WTC11 (cell line): ENCODE measurements at places on chromosomes 7 and 10.

GRCh38 chr7:50210706-50211115 lies 93.8 kb upstream of the IKZF1 start:
- DNase-seq: no peak

DNA sequence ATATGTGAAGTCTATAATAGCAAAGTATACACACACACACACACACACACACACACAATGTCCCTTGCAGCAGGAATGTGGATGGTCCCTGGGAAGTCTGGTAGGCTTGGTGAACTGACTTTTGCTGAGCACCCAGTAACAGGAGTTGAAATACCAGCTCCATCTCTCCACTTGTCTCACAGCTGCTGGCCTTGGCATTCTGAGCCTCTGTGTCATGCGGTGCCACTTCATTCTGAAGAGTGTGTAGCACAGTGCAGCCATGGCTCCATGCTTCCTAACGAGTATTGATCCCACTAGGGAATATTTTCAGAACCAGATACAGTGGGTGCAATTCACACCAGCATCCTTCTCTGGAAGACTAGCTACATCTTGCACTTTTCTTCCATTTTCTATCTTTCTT lies 192.4 kb downstream of the ADARB2 start:
- no peak for DNase-seq

- DNase-seq: no peak
These were observed 4.8 kb upstream of the LIPA start for GRCh38 chr10:89256340-89256739.

- no peak for DNase-seq
These were observed 440.4 kb downstream of the KIF20B start for GRCh38 chr10:90141791-90142190.

DNA sequence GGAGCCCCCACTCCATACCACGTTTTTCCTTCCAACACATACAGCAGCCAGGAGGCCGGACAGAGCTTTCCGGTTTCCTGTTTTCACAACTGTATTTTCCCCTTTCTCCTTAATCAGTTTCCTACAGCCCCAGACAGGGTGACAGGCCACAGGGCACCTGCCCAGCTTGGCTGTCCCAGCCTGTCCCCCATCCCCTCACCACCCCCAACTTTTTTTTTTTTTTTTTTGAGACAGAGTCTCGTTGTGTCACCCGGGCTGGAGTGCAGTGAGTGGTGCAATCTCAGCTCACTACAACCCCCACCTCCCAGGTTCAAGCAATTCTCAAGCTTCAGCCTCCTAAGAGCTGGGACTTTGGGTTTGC lies 10.3 kb upstream of the HSPB1 start:
- DNase-seq: no peak

- DNase-seq: peak; percentile 77
These were observed 208.6 kb upstream of the YAE1 start for GRCh38 chr7:39357648-39358047.

- peak; percentile 40 for DNase-seq
These were observed 11.7 kb upstream of the ZNF680 start for GRCh38 chr7:64574540-64575099.

DNA sequence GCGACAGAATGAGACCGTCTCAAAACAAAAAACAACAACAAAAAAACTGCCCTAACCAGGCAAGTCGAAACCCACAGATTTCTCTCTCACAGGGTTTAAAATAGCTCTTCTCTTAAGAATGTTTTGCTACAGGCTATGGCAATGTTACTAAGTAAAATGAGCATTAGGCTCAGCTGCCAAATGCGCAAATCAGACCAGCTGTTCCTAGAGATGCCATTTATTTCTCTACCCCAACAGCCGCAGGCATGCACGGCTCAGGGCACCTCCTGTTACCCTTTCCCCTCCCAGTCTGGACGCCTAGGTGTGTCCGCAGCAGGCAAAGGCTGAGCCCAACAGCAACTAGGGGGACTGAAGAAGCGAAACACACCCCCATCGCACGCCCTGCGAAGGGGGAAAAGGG lies 168.3 kb upstream of the MBL2 start:
- DNase-seq: no peak

DNA sequence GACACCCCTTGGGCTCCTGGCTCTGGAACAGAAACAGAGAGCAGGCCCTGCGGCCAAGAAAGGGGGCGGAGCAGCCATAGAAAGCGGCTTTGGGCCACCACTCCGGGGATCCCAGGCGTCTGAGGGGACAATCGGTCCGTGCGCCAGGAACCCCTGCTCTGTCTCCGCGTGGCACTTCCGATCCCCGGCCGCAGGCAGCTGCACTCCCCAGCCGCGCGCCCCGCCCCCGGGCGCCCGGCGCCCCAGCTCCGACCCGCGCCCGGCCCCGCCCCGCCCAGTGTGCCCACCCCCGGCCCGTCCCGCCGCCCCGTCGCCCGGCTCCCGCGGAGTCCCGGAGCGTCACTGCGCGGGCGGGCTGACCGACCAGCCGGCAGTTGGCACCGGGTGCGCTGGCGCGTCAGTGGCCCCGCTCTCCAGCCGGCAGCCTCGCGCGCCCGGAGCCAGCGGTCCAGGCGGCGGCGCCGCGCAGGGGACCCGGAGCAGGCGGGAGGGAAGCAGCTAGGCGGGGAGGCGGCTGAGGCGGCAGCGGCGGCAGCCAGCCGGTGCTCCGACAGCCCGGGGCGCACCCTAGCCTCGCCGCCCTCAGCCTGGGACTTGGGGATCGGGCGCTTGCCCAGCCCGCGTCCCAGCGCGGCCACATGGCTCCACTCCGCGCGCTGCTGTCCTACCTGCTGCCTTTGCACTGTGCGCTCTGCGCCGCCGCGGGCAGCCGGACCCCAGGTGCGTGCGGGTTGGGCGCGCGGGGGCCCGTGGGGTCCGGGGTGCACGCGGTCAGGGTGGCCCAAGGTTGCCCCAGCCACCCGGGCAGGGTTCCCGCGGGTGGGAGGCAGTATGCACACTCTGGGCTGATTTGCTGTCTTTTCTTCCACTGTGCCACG lies at the start of gene ADAMTS14:
Gene ADAMTS14 (plus strand): TSS at position 342 of the 878 bp plus-strand sequence. CDS start 297 bp downstream, at position 639.
- DNase-seq: peak; percentile 53

DNA sequence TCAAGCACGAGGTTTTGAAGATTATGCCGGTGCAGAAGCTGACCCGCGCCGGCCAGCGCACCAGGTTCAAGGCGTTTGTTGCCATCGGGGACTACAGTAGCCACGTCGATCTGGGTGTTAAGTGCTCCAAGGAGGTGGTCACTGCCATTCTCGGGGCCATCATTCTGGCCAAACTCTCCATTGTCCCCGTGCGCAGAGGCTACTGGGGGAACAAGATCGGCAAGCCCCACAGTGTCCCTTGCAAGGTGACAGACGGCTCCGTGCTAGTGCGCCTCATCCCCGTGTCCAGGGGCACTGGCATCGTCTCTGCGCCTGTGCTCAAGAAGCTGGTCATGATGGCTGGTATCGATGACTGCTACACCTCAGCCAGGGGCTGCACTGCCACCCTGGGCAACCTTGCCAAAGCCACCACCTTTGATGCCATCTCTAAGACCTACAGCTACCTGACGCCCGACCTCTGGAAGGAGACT lies 284.7 kb downstream of the GPR37 start:
- DNase-seq: no peak

GRCh38 chr7:70590126-70590854 lies 541.7 kb upstream of the GALNT17 start:
- DNase-seq: no peak

DNA sequence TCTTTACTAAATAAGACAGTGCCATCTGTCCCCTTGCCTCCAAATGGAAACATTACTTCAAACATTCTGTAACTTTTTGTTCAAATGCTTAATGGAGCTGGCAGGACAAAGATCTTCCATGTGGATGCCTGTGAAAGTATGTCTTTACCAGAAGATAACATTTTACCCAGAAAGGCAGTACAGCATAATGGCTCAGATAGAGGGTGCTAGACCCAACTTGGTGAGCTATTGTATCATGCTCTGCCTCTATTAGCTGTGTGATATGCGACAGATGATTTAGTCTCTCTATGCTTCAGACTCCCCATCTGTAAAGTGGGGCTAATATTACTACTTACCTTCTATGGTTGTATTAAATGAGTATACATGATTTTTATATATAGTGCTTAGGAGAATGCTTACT lies 8.8 kb upstream of the SMKR1 start:
- DNase-seq: no peak

- no peak for DNase-seq
These were observed 15.3 kb downstream of the CCM2 start for GRCh38 chr7:45015313-45015712.

DNA sequence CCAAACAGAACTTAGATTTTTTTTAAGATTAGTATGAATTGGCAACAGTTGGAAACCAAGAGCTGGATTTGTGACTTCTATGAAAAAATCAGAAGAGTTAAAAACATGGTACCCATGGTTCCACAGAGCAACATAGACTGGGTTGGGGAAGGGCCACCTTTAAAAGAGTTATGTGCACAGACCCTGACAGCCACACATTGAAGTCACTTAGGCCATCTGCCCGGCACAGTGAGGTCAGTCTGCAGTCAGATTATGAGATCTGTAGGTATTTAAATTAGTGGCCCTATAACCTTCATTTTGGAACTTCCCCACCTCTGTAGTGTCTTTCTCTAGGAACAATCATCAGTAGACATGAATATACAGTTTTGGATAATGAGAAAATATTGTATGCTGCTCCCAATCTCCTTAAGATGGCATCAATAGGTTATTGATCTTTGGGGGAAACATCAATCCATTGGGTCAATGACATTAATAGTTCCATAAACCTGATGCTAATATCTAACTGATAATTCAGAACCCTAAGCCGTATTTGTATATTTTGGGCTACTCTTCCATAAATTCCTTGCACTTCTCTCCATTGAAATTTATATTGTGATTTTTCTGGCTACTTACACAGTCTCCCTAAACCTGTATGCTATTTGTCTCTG lies 7.0 kb downstream of the ANKRD1 start:
- DNase-seq: no peak

DNA sequence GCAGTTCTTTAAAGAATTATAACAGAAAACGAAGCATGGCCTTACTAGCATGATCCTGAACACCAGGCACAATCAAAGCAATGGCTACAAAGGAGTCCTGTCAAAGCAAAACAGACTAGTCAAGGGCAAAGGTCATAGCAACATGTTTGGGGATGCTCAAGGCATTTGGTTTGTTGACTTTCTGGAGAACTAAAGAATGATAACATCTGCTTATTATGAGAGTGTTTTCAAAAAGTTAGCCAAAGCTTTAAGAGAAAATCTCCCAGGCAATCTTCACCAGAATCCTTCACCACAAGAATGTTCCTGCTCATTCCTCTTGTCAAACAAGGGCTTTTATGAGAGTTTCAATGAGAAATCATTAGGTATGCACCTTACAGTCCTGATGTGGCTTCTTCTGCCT lies 95.1 kb upstream of the CPXM2 start:
- DNase-seq: no peak

DNA sequence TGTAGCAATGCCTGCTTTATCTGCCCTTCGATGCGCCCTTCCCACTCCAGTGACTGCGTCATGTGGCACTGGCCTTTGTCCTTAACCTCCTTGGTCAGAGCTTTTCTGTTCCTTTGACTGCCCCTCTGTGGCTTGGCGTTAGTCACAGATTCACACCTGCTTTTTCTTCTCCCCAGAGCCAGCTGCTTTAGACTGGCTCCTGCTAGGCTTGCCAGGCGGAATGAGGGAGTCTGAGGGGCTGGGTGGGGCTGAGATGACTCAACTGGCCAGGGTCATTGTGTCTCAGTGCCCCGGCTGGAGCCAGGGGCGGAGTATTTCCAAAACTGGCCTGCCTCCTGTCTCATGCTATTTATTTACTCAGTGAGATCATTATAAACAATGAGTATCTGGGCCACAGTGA lies 194.1 kb downstream of the EMX2 start:
- no peak for DNase-seq

GRCh38 chr7:106277976-106278375 lies 6.8 kb downstream of the NAMPT start:
- DNase-seq: no peak

GRCh38 chr7:5627745-5628547 lies 153.5 kb downstream of the RNF216 start:
- no peak for DNase-seq

- peak; percentile 65 for DNase-seq
These were observed 464 bp downstream of the DENND2A start for GRCh38 chr7:140640060-140640637.
